GM03348 (cell line): ENCODE measurements at places on chromosomes 2 and 18.

DNA sequence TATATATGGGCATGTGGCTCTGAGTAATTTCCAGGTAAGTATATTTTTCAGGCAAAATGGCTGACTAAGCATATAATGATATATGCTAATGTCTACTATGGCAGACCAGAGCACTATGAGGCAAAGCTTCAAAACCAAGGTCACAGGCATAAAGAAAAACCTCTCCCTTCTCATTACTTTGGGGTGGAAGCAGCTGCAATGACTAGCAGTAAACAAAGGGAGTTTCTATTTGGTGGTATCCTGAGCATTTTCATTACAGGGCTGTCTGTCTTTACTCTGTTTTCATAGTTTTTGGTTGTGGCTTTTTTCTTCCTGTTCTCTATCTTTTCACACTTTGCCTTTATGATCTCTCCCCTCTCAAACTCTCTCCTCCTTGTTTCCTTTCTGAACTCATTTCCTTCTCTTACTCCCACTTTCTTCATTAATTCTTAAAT is 15.6 kb downstream of the PDE6D start:
- DNase-seq, result no peak

- no peak for DNase-seq
Observed at GRCh38 chr2:200422071-200422470, 87.8 kb downstream of the KCTD18 start.

DNA sequence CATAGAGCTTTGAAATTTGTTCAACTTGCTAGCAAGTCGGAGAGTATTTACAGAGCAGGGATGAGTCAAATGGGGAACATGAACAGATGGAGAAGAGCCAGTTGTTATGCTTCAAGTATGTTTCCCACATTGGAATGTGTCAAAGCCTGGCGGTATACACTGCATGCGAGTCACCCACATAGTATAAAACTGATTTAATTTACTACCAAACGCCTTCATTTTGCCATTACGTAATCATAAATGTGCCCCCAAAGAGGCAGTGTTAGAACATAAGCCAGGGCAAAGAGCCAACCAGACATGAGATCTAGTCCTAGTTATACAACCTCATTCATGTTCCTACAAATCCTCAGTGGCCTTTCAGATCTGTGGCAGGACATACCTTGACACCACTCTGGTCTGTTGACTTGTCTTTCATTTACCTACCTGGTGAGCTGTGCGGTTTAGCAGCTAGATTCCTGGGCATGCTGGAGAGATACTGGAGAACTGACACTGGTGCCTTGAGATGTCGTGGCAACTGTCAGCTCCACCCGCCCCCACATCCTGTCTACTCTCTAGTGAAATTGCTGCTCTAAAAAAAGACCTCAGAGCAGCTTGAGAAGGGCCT is 21.7 kb upstream of the NRP2 start:
- DNase-seq, result peak; percentile 81

DNA sequence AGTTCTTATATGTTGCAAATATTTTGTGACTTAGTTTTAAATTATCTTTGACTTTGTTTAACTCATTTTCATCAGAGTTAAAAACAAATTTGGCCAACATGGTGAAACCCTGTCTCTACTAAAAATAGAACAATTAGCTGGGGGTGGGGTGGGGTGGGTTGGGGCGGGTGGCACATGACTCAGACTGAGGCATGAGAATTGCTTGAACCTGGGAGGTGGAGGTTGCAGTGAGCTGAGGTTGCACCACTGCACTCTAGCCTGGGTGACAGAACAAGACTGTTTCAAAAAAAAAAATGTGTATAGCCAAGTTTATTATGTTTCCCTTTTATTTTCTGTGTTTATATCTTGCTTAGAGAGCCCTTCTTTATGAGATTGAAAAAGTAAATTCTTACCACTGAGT is 14.2 kb upstream of the LIPG start:
- DNase-seq, result no peak

DNA sequence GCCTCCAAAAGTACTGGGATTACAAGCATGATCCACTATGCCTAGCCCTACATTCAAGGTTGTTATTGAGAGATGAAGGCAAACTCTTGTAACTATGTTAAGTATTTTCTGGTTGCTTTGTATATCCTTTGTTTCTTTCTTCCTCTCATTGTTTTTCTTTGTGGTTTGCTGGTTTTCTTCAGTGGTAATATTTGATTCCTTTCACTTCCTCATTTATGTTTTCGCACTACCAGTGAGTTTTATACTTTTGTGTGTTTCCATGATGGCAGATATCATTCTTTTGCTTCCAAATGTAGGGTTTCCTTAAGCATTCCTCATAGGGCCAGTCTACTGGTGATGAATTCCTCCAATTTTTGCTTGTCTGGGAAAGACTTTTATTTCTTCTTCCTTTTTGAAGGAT is 90.2 kb downstream of the NCK2 start:
- no peak for DNase-seq

- DNase-seq, result no peak
Observed at GRCh38 chr2:166959556-166959955, 71.3 kb downstream of the XIRP2 start.

GRCh38 chr18:67731851-67732250 is 215.3 kb upstream of the DSEL start:
- peak; percentile 18 for DNase-seq

DNA sequence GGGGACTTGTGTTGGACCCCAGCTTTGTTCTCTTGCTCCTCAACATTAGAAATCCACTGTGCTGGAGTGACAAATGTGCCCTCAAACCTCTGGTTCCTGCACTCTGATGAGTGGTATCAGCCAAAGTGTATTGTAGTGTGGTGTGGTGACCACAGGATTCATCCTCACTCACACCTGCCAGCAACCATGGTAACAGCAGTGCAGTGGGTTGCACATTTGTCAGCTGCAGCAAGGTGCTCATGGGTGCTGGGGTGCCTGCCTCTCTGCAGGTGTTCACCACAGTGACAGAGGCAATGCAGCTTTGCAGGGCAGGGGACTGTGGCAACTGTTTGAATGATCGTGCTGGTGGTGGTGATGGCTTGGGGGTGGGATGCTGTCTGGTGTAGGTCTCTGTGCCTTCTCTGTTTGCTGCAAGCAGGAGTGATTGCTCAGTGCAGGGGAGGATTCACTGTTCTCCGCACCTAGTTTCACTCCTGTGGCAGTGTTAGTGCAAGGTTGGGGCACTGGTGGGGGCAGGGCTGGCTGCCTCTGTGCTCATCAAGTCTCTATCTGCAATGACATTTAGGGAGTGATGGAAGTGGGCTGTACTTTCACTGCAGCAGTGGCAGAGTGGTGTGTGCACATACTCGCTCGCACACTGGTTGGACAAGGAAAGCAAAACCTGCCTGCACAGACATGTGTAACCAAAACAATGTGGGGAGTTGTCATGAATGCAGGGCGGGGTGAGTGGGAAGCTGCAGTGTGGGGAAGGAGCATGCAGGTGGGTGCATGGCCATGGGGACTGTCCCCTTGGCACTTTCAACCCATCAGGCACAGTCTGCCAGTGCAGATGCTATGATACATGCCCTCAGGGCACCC is 301.1 kb downstream of the PIK3C3 start:
- no peak for DNase-seq

- peak; percentile 11 for DNase-seq
Observed at GRCh38 chr2:180202467-180202951, 195.4 kb upstream of the CWC22 start.

DNA sequence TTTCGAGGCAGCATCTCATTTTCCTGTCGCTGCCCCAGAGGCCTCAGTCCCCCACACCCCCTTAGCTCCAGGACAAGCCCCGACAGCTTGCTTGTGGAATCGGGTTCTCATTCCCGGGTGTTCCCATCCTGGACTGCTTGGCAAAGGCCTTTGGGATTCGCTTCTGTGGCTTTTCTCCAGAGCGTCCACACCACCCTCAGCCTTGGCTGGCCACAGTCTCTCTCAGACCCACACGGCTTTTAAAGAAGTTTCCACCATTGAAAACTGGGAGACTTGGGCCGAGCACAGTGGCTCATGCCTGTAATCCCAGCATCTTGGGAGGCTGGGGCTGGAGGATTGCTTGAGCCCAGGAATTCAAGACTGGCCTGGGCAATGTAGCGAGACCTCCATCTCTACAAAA is 2.7 kb downstream of the ESPNL start:
- DNase-seq, result no peak

- no peak for DNase-seq
Observed at GRCh38 chr2:73836141-73836943, 7.6 kb downstream of the STAMBP start.

- no peak for DNase-seq
Observed at GRCh38 chr18:76174451-76174850, 320.6 kb downstream of the ZNF516 start.

- DNase-seq, result no peak
Observed at GRCh38 chr18:32698153-32698552, 74.7 kb downstream of the KLHL14 start.

DNA sequence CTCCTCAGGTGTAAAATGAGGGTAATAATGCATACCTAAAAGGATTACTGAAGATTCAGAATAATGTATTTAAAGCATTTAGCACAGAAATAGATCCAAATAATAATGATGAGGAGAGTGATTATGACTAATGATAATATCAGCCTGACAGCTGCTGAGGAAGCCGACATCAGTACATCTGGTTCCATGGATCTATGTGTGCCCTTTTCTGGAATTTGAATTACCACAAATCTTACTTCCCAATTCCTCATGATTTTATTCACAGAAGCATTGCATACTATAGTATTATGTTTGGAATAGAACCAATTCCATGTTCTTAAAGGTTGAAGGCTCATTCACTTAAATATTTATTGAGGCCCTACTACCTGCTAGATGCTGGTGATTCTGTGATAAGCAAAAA is 248.9 kb upstream of the THUMPD2 start:
- no peak for DNase-seq

DNA sequence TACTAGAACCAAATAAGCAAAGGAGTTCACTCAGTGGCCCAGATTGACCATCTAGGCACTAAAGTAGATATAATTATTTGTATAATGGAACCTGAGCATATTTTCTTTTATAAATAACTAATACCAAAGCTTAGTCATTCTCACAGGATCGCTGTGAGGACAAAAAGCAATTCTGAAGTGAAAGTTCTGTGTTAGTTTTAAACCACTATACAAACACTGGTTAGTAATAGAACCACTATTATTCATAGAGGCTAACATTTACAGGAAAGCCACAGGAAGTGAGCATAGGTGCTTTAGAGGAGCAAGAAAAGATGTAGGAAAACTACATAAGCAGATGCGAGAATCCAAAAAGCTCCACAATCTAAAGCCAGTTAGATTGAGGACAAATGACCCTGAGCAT is 364.7 kb downstream of the XIRP2 start:
- no peak for DNase-seq

DNA sequence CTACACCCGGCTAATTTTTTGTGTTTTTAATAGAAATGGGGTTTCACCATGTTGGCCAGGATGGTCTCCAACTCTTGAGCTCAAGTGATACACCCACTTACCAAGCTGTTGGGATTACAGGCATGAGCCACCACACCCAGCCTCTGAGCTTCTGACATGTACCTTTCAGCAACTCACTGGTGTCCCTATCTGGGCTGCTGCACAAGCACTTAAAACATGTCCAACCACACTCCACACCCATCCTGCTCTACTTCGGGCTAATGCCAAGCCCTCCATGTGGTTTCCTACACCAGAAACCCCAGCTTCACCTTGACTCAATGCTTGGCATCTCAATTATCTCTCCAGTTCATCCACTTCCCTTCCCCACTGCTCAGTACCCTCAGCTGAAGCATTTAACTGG is 22.4 kb upstream of the ARMC9 start:
- DNase-seq, result no peak

DNA sequence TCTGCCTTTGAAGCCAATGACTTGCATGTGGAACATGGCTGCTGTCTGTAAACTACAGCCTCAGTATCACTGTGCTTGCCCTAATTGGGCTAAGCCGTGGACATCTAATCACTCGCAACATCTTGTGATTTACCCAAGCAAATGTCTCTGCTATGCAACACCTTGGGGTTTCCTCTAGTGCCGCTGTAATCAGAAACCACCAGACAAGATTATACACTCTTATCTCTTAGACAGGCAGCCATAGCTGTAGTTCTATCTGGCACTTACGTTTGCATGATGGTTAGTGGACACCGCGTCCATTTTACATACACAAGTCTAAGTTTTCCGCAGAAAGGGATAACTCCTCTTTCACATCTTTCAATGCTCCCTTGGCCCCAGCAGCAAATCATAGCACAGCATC is 204.3 kb upstream of the CCDC68 start:
- DNase-seq, result no peak

GRCh38 chr2:134308474-134309385 is 54.9 kb downstream of the MGAT5 start:
- DNase-seq, result no peak
